ENCODE measurements at places on chromosomes 12 and 14. TPM values are rescaled to one million over a fixed set of nuclear protein-coding genes. Genes with fewer than 3 reads are reported as not detected.

DNA sequence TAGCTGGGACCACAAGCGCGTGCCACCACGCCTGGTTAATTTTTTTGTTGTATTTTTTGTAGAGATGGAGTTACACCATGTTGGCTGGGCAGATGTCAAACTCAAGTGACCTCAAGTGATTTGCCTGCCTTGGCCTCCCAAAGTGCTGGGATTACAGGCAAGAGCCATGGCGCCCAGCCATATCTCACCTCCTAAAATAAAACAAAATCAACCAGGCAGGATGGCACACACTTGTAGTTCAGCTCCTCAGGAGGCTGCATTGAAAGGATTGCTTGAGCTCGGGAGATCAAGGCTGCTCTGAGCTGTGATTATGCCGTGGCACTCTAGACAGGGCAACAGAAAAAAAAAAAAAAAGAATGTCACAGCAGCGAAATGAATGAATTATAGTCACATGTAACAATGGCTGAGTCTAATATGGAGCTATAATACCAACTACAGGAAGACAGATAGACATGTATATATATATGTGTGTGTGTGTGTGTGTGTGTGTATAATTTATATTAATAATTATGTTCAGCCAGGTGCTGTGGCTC, 19.3 kb upstream of the TMEM120B start:
- no peak for DNase-seq

The CCDC196 gene
- total RNA-seq = not detected

DNA sequence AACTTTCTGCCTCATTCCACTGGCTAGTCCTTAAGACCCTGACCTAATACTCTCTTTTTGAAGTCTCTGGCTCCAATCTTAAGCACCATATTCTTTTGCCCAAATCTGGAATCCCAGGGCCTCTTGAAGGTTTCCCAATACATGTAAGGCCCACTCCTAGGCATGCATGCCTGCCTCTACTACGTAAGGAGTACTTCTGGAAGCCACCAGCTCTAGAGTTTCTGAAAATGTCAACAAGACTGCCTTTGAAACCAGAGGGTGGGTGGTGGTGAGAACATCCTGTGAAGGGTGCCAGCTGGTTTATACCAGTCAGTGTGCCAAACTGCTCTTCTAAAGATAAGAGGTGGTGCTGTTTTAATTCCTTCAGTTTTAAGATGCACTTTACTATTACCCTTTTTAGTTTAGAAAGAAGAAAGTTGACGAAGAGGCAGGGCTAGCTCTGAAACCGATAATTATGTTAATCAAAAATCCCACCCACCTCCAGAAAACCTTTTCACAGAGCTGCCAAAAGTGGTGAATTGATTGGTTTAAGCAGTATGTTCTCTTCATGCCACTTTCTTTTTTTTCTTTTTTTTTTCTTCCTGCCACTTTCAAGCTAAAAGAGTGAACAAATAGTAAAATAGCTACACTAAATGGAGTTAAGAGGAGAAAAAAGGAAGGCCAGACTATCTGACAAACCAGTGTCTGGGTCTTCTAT, 8.7 kb upstream of the WDR89 start:
- DNase-seq = no peak

The TBX5 gene
- not detected for total RNA-seq

- DNase-seq = no peak
Measured at GRCh38 chr14:56137453-56137807, 19.2 kb downstream of the PELI2 start.

The SERPINA12 gene
- total RNA-seq = not detected

The SMIM41 gene
- total RNA-seq = 5.7 TPM

The TSFM gene
- total RNA-seq = 27.6 TPM

- no peak for DNase-seq
Measured at GRCh38 chr12:88242939-88243338, 100.8 kb downstream of the TMTC3 start.
